ENCODE measurements at places on chromosomes 5 and 9.

GRCh38 chr9:134970719-134971118 is 53.0 kb upstream of the FCN1 start:
- DNase-seq, result no peak

DNA sequence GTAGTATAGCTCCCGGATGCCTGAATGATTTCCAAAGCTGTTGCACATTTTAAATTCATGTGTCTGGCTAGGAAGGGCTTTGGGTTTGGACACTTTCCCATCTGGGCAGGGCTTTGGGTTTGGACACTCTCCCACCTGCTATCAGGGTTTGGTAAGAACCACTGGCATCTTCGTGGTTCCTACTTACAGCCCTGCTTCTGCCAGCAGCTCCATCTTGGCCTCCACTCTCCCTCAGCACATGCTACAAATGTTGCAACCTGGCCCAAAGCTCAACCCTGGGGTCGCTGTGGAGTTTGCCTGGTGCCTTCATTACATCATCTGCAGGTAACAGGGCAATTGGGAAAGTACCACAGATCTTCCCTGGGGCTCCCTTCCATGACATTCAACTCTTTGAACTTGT is 3.5 kb downstream of the TMCO6 start:
- no peak for DNase-seq

- no peak for DNase-seq
These were observed 51.0 kb downstream of the TMEM252 start for GRCh38 chr9:68489646-68490045.

DNA sequence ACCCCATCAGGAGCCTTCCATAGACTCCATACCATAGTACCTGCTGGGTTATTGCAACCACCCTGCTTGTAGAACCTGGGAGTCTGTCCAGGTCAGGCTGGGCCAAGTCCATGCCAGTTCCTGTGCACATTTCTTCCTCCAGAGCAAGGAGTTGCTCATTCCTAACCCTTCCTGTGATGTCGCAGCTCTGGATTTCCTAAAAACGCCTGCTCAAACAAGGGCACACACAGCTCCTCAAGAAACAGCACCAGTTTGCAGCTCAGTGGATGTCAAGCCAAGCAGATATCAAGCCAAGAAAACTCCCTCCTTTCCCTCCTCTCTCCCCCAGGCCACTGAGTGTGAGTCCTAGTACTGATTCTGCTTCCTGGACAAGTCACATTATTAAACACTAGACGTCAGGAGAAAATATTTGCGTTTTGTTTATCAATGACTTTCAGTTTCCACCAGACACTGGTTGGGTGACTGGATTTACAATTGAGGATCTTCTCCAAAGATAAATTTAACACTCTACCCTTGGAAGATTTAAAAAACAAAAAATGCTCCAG is 59.6 kb downstream of the SLC1A1 start:
- DNase-seq, result no peak

DNA sequence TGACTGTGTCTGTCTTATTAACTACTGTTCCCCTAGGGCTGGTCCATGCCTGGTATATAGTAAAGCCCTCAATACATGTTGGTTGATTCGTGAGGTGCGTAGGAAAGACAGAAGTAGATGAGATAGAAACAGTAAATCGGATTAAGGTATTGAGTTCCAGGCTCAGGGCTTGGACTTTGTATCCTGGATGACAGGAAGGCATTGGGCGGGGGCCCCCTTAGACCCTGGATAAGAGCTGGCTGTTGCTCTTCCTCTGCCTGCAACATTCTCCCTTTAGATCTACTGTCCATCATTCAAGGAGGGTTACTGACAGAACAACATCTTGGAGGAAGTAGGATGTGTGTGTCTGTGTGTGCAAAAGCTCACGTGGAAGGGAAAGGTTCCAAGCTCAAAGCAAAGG is 31.2 kb upstream of the CTNNA1 start:
- DNase-seq, result no peak

DNA sequence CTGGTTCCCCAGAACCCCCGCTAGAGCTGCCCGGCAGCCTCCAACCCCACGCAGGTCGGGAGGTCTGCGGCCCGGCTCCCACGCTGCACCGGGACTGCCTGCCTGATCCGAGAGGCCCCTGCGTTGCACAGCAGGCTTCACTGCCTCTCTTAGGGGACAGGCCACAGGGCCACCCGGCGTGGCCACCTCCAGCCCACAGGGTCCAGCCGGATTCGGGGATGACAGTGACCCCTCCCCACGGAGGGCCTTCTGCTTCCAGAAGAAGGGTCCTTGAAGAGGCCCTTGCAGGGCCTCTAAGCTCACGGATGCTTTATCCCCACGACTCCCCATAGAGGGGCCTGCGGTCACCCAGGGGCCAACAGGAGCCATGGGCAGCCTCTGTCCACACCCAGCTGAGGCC is 66.1 kb upstream of the PPP1R26 start:
- DNase-seq, result no peak

GRCh38 chr9:83714329-83714728 is 6.6 kb upstream of the UBQLN1 start:
- no peak for DNase-seq
